ENCODE measurements at places on chromosomes 5 and 9. TPM values are rescaled to one million over a fixed set of nuclear protein-coding genes. Genes with fewer than 3 reads are reported as not detected.

GRCh38 chr9:89911721-89912604 is 307.2 kb downstream of the GADD45G start:
- no peak for DNase-seq
- H3K4me1 ChIP-seq, result peaks cover 6% of the 10 kb centered on the region
- H3K27me3 ChIP-seq, result peaks cover 33% of the 10 kb centered on the region
- no peak overlapping the region for H3K27ac ChIP-seq

DNA sequence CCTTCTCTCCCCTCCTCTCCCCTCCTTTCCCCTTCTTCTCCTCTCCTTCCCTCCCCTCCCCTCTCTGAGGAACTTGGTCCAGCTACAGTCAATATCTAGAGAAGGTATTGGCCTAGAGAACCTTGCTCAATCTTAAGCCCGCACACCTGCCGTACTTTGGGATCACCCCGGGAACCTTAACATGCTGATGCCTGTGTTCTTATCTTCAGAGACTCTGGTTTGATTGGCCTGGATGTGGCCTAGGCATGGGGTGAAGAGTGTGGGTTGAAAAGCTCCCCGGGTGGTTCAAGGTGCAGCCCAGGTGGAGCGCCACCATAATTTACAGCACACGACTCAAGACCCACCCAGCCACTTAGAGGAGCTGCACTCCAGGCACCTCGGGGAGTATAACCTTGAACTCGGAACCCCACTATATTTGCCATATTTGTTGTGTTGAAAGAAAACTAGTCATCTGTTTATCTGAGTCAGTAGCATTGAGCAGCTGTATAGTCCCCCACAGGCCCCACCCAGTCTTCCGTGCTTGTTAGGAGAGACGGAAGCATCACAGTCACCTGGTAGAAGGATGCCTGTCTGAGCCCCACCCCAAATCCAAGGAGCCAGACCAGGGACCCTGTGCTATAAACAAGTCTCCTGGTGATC is 14.4 kb upstream of the PHF19 start:
- H3K27ac ChIP-seq, result peak overlapping the region; percentile 99
- H3K4me1 ChIP-seq, result peaks cover 72% of the 10 kb centered on the region
- H3K27me3 ChIP-seq, result no peaks in the 10 kb centered on the region
- peak overlapping the region; percentile 85 for H3K4me3 ChIP-seq
- peak; percentile 90 for DNase-seq
- peaks cover 35% of the 10 kb centered on the region for H3K36me3 ChIP-seq

DNA sequence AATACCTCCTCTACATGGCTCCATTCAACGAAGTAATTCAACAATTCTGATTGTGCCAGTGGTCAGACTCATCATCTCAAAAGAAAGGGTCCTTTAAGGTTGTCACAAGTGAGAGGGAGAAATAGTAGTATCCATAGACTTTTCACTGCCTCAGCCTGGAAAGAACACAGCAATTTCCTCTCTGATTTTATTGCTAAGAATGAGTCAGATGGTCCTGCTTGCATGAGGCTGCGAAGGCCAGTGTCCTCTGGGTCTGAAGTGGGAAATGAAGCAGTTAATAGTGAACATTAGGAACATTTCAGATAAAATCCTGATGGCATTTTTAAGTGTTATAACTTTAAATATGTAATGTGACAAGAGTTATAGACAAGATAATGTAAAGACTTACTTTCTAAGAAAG is 979.0 kb downstream of the EFNA5 start:
- no peaks in the 10 kb centered on the region for H3K27me3 ChIP-seq
- H3K36me3 ChIP-seq, result no peaks in the 10 kb centered on the region
- H3K4me3 ChIP-seq, result no peak overlapping the region
- DNase-seq, result no peak

DNA sequence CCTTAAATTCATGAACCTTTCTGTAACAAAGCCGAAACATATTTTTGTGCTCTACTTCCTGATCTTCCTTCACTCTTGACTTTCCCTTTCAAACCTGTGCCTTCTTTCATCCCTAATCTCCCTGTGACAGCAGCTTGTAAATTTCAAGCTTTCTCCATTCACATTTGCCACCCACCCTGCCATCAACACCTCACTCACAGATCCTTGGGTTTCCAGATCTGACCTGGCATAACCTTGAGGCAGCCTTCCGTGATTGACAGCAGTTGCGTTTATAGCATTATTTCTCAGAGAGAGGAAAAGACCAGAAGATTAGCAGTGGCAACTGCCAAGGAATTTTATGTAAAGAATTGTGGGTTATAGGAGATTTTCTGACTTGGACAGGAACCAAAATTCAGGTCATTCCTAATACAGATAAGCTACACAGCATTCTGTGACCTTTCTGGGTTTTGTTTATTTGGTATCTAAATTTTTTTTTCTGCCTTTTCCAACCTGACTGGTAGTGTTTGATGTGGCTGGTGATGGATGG is 260.0 kb downstream of the NR2F1-AS1 start:
- no peak for DNase-seq
- H3K27me3 ChIP-seq, result no peaks in the 10 kb centered on the region
- H3K4me3 ChIP-seq, result no peak overlapping the region
- no peak overlapping the region for H3K27ac ChIP-seq
- H3K36me3 ChIP-seq, result no peaks in the 10 kb centered on the region

DNA sequence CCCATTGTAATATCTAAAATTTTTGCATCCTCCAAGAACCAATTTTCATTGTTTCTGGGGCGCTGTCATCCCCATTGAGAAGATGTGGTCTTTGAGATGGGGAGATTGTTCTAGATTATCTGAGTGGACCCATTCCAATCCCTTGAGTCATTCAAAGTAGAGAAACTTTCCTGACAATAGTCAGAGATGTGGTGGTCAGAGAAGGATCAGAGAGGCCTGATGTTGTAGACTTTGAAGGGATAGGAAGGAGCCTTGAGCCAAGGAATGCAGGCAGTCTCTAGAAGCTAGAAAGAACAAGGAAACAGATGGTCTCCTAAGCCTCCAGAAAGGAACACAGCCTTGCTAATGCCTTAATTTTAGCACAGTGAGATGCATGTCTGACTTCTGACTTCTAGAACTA is 80.4 kb downstream of the TEK start:
- no peak overlapping the region for H3K27ac ChIP-seq
- no peak for DNase-seq
- no peaks in the 10 kb centered on the region for H3K4me1 ChIP-seq
- no peak overlapping the region for H3K4me3 ChIP-seq
- no peaks in the 10 kb centered on the region for H3K36me3 ChIP-seq

PAX5 gene
- total RNA-seq, result 0.16 TPM

DNA sequence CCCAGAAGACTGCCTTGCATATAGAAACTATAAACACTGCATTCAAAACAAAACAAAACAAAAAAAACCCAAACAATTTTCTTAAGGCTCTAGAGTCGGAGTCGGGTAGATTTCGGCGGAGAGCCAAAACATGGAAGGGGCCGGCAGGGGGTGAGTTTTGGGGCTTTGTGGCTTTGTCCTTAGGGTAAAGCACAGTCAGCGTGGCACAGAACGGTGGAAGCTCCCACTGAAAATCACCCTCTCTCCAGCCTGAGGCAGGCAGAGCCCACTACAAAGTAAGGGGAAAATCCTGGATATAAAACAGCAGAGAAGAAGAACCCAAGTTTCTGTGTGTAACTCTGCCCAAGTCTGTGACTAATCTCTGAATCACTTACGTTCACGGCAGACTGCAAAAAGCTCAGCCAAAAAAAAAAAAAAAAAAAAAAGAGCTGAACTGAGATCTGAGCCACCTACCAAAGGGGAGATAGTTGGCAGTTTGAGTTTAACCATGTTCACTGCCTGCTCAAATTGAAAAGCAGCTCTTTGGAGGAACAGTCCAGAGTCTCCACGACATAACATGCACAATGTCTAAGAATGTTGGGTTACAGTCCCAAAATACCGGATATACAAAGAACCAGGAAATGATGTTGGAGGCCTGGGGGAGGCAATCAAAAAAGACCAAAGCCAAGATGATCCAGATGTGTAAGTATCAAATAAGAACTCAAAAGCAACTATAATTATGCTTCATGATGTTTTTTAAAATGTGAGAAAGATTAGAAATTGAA is 26.6 kb upstream of the OR2K2 start:
- H3K36me3 ChIP-seq, result peaks cover 10% of the 10 kb centered on the region
- H3K27ac ChIP-seq, result no peak overlapping the region
- DNase-seq, result no peak
- peaks cover 8% of the 10 kb centered on the region for H3K4me1 ChIP-seq
- H3K27me3 ChIP-seq, result peaks cover 5% of the 10 kb centered on the region

- H3K4me3 ChIP-seq, result no peak overlapping the region
- no peak overlapping the region for H3K27ac ChIP-seq
- DNase-seq, result no peak
- H3K4me1 ChIP-seq, result no peaks in the 10 kb centered on the region
- H3K27me3 ChIP-seq, result peaks cover 50% of the 10 kb centered on the region
- no peaks in the 10 kb centered on the region for H3K36me3 ChIP-seq
Observed at GRCh38 chr5:156685481-156685880, 164.6 kb upstream of the PPP1R2B start.

SLC22A4 gene
- 1.1 TPM for total RNA-seq

COL5A1 gene
- not detected for total RNA-seq

DNA sequence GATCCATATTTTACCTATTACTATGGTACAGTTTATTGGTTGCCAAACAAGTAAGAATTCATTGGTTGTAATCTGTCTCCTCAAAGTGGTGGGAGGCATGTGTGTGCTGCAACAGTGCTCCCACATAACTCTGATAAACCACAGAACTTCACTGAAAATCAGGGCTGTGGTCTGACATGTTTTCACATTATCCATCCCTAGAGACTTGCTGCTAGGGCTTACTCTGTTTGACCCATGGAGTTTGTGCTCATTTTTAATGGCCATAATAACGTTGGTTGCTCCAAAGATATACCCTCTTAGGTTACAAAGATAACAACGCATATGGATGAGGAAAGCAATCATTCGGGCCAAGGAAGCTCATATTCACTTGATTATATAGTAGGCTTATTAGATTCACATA is 37.0 kb downstream of the HACD4 start:
- H3K27ac ChIP-seq, result no peak overlapping the region
- H3K36me3 ChIP-seq, result peaks cover 61% of the 10 kb centered on the region
- no peak overlapping the region for H3K4me3 ChIP-seq
- H3K4me1 ChIP-seq, result peaks cover 6% of the 10 kb centered on the region
- no peaks in the 10 kb centered on the region for H3K27me3 ChIP-seq

- H3K27ac ChIP-seq, result no peak overlapping the region
- H3K4me1 ChIP-seq, result no peaks in the 10 kb centered on the region
- no peak overlapping the region for H3K4me3 ChIP-seq
- no peak for DNase-seq
- H3K27me3 ChIP-seq, result peaks cover 44% of the 10 kb centered on the region
Observed at GRCh38 chr9:126595982-126596381, 17.7 kb upstream of the LMX1B start.

MUSK gene
- total RNA-seq, result not detected

AK6 gene
- total RNA-seq, result 67.0 TPM

PCDH1 gene
- 0.17 TPM for total RNA-seq

LVRN gene
- total RNA-seq, result not detected

DNA sequence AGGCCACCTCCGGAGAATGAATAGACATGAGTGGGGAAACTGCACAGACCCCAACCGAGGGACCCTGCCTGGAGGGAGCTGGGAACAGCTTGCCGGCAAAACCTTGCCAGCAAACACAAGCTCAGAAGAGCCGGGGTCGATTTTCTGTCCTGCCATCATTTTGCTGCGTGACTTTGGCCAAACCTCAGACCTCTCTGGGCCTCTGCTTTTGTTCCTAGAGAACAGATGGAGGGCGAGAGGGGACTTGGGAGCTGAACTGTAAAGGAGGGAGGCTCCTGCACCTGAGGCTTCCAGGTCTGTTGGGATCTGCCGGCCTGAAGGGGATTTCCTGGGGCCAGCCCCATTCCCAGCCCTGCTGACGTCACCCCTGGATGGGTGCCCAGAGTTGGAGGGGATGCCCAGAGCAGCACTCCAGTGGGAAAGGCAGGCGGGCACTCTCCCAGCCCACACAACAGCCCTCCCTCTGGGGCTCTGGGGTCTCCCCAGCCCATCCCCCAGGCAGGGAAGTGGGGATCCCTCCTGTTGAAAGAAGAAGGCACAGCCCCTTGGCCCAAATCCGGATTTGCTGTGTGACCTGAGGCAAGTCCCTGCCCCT is 40.4 kb upstream of the SYNPO start:
- H3K4me3 ChIP-seq, result no peak overlapping the region
- H3K4me1 ChIP-seq, result no peaks in the 10 kb centered on the region
- no peaks in the 10 kb centered on the region for H3K27me3 ChIP-seq

GRCh38 chr5:141650851-141651727 is at the start of gene FCHSD1:
Gene FCHSD1 (minus strand): TSS chr5:141651418. CDS start chr5:141651368, 50 bp downstream.
- H3K27me3 ChIP-seq, result no peaks in the 10 kb centered on the region
- DNase-seq, result peak; percentile 94
- peak within 1 kb of the TSS; percentile 92 for H3K4me3 ChIP-seq
- H3K4me1 ChIP-seq, result peaks cover 28% of the 10 kb centered on the region

GRCh38 chr5:134590992-134591659 is 41.5 kb downstream of the SAR1B start:
- no peak overlapping the region for H3K4me3 ChIP-seq
- no peaks in the 10 kb centered on the region for H3K36me3 ChIP-seq
- H3K27ac ChIP-seq, result no peak overlapping the region
- H3K4me1 ChIP-seq, result peaks cover 36% of the 10 kb centered on the region
- H3K27me3 ChIP-seq, result no peaks in the 10 kb centered on the region

GCNT1 gene
- 7.0 TPM for total RNA-seq

Measured in activated CD4-positive, alpha-beta T cell treated with anti-CD3 and anti-CD28 coated beads, Interleukin-2, amount 10 ng/mL, durations not matched to agents 24 days and 14 days (primary cell).